ENCODE measurements at places on chromosomes 13 and 19.

- peak; percentile 74 for DNase-seq
These were observed 4.3 kb downstream of the BBC3 start for GRCh38 chr19:47226426-47227351.

GRCh38 chr13:60351326-60351725, 45.7 kb upstream of the TDRD3 start:
- peak; percentile 93 for DNase-seq

DNA sequence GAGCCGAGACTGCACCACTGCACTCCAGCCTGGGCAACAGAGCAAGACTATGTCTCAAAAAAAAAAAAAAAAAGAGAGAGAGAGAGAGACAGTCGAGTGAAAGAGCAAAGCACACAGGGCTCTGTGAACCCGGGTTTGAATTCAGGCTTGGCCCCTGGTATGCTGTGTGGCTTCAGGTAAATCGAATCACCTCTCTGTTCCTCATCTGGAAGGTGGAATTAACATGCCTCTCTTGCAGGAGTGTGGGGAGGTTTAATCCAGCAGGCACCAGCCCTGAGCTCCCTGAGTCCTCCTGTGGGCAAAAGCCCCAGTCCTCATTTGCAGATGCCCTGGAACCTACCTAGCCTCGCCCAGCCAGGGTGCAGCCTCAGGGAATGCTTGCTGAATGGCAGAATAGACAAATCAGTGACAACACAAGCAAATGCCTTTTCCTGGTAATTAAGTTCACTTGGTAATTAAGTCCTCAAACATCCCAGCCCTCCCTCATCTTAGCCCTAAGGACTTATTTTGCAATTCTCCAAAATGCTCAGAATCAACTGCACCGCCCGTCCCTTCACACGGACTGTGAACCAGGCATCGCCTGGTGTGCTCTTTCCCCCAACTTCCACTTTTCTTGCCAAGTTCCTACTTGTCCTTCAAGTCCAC, 4.6 kb upstream of the ZNRF4 start:
- no peak for DNase-seq

DNA sequence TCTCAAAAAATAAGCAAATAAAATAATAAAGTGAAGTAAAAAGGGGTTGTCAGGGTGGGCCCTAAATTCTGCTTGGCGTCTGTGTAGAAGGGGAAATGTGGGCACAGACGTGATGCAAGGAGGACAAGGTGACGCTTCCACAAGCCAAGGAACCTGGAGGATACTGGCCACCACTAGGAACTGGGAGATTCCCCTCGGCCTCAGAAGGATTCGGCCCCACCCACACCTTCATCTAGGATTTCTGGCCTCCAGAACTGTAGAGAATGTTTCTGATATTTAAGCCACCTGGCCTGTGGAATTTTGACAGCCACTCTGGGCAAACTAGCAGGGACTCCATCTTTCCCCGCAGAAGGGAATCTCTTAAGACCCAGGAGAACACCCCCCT, 1.1 kb downstream of the PLEKHJ1 start:
- no peak for DNase-seq

DNA sequence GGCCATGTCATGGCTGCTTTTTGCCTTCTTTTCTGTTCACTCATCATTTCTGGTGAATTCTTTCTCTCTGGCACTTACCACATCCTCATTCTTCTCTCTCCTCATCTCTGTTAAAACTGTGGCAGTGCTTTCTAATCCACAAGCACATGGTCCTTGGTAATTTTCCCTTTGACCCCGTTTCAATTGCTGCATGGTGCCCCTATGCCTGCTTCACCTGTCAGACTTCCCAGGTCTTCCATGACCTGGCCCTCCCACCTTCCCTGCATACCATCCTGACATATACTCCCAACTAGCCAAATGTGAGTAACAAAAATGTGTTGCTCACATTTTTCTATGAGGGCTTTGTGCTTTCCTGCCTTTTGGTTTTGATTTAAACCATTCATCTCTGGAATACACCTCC, 286.5 kb downstream of the MTUS2 start:
- no peak for DNase-seq

- DNase-seq, result no peak
These were observed 5.7 kb downstream of the VSTM2B start for GRCh38 chr19:29531458-29532025.

Measured in fibroblast of skin of abdomen (primary cell).